Natural killer cell treated with Interleukin-12 subunit alpha and Interleukin-12 subunit beta and Interleukin-15 and Interleukin-18, amount 100 ng/mL, for 72 hours (primary cell): ENCODE measurements at places on chromosomes 1 and 21. TPM values are rescaled to one million over a fixed set of nuclear protein-coding genes. Genes with fewer than 3 reads are reported as not detected.

Gene MPL
- total RNA-seq, result not detected

- DNase-seq, result peak; percentile 70
- peaks cover 24% of the 10 kb centered on the region for H3K4me1 ChIP-seq
- H3K36me3 ChIP-seq, result no peaks in the 10 kb centered on the region
- peak overlapping the region; percentile 40 for H3K4me3 ChIP-seq
Observed at GRCh38 chr1:39666772-39667171, 5.1 kb downstream of the NT5C1A start.

GRCh38 chr1:2943686-2944260 is 77.5 kb upstream of the ACTRT2 start:
- peaks cover 3% of the 10 kb centered on the region for H3K27me3 ChIP-seq
- H3K27ac ChIP-seq, result no peak overlapping the region
- H3K4me3 ChIP-seq, result no peak overlapping the region
- no peaks in the 10 kb centered on the region for H3K4me1 ChIP-seq
- peak; percentile 42 for DNase-seq
- peaks cover 6% of the 10 kb centered on the region for H3K36me3 ChIP-seq

DNA sequence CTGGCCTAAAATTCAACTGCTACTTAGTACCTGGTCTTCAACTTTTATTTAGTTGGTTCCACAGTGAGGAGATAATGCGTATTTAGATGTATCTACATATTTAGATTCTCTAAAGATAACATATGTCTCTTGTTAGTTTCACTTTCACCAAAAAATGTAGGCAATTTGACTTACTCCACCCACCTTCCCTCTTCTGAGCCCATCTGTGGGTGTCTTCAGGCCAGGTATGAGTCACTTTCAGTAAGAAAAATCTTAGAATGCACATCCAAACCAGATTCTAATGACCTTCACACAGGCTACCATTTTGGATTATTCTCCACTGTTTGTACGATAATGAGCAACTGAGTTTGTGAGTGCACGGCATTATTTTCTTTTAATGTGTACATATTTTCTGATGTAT is 501.7 kb downstream of the NEGR1 start:
- no peaks in the 10 kb centered on the region for H3K27me3 ChIP-seq
- H3K36me3 ChIP-seq, result no peaks in the 10 kb centered on the region
- no peak overlapping the region for H3K27ac ChIP-seq
- no peaks in the 10 kb centered on the region for H3K4me1 ChIP-seq

Gene AIRE
- not detected for total RNA-seq

- H3K4me3 ChIP-seq, result no peak overlapping the region
- H3K36me3 ChIP-seq, result no peaks in the 10 kb centered on the region
- peak overlapping the region; percentile 32 for H3K27ac ChIP-seq
- H3K27me3 ChIP-seq, result no peaks in the 10 kb centered on the region
Observed at GRCh38 chr1:222420633-222421032, 127.3 kb downstream of the HHIPL2 start.

Gene NPPB
- total RNA-seq, result not detected

DNA sequence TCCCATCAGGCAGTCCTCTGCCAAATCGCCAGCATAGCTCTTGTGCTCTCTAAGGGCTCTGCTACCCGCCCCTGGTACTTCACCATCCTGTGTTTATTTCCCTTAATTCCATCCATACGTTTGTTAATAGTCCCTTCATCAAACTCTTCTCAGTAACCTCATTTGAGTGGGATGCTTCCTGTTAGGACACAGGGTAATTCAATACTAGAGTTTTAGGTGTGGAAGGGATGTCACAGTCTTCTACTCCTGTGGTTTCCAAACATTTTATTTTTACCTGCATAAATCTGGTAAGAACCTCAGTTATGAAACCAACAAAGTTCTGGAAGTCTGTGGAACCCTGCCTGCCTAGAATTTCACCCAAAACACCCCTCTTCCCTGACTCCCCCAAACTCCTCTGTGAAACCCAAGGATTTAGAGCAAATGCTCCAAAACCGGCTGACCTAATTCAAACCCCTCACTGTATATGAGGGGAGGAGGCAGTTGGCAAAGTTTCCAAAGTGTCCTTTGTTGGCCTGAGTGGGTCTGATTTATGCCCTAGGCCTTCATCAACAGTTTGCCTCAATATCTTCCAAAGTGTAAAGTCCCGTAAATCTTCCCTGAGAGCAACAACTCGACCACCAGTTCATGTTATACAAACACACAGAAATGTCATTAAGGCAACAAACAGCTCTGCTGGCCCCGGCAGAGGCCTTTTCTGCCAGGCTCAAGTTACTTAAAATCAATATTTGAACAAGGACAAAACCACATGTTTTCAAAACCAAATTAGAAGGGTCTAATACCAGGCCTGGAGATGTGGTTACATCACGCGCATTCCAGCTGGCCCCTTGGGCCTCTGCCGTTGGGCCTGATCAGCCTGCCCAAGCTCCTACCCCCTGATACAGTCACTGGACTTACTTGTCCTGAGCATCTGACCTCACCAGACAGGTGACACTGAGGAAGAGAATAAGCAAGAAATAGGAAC is 82.4 kb upstream of the FGGY start:
- H3K4me3 ChIP-seq, result no peak overlapping the region
- peaks cover 4% of the 10 kb centered on the region for H3K36me3 ChIP-seq
- H3K27ac ChIP-seq, result no peak overlapping the region
- DNase-seq, result no peak
- peaks cover 6% of the 10 kb centered on the region for H3K4me1 ChIP-seq

Gene CASQ1
- not detected for total RNA-seq

DNA sequence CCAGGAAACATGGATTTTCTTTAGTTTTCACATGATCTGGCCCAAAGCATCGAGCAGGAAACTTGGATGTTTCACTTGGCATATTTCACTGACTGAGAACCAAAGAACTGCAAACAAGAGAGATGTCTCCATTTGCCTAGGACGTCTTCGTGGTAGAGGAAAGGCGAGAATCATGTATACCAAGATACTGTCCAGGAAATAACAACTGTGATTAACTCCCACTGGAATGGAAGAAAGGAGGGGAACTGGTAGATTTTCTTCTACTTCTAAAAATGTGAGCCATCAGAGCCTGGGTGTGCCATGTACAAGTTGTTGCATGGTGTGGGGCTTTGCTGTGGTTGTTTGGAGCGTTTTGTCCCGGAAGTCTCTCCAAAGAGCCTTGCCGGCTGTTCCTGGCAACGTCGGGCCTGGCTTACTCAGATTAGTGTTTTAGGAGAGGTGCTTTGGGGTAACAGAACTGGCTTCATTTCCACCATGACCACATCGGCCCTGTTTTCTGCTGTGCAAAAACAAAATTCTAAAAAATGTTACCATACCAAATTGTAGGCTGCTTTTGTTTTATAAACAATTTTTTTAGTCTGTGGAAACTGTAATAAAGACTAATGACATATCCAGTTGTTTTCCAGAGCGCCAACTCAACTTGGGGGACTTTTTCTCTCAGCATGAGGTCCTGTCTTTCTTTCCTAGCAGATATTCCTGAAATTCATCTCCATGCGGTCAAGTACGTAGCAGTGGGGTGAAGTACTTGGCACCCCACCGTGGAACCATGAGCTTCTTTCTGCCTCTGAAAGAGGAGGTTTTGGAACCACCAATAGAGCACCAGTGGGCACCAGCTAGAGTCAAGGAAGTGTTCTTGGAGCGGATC is 118.3 kb downstream of the TM2D1 start:
- no peaks in the 10 kb centered on the region for H3K4me1 ChIP-seq
- no peaks in the 10 kb centered on the region for H3K36me3 ChIP-seq
- H3K27ac ChIP-seq, result no peak overlapping the region
- DNase-seq, result no peak

Gene CD53
- total RNA-seq, result 897 TPM

Gene SLC26A9
- total RNA-seq, result not detected

DNA sequence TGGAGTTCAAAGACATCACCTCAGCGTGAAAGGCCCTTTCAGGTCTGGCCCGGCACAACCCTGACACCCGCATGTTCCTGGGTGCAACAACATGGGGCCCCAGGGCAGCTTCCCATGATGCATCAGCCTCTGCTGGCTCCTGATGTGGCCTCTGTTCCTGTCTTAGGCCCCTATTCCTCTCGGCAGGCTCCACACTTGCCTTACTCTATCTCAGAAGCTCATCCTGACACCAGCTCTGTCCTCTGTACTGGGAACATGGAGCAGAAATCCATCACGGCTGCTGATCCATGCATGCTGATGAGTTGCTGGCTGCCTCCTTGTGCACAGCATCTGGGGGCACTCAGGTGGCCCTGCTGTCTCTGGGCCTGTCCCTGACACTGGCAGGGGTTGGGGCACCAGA is 74.6 kb downstream of the ADARB1 start:
- H3K27ac ChIP-seq, result no peak overlapping the region
- no peaks in the 10 kb centered on the region for H3K36me3 ChIP-seq
- H3K4me3 ChIP-seq, result no peak overlapping the region
- H3K27me3 ChIP-seq, result no peaks in the 10 kb centered on the region

Gene SIKE1
- 74.4 TPM for total RNA-seq

DNA sequence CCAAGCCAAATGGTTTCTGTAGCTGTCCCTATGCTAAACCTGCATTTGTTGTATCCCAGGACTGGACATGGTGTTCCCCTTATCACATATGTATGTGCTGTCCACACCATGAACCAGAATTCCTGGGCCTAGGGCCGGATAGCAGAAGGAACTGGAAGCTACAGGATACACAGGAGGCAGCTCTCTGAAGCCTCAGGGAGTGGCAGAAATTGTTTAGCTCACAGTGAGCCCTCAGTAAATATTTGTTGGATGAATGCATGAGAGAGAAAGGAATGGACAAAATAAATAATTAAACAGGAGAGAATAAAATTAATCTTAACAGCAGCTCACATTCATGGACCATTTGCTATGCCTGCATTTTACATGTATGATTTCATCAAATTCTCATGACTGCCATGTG is 2.1 kb downstream of the NIPAL3 start:
- H3K4me1 ChIP-seq, result peaks cover 30% of the 10 kb centered on the region
- no peaks in the 10 kb centered on the region for H3K36me3 ChIP-seq
- H3K27ac ChIP-seq, result peak overlapping the region; percentile 12
- no peaks in the 10 kb centered on the region for H3K27me3 ChIP-seq
- H3K4me3 ChIP-seq, result no peak overlapping the region
- DNase-seq, result no peak

GRCh38 chr1:226569879-226570547 is 21.4 kb downstream of the STUM start:
- H3K4me3 ChIP-seq, result no peak overlapping the region
- H3K27ac ChIP-seq, result no peak overlapping the region
- no peaks in the 10 kb centered on the region for H3K36me3 ChIP-seq
- no peak for DNase-seq
- peaks cover 18% of the 10 kb centered on the region for H3K27me3 ChIP-seq

- H3K4me1 ChIP-seq, result no peaks in the 10 kb centered on the region
- no peak overlapping the region for H3K4me3 ChIP-seq
- H3K36me3 ChIP-seq, result no peaks in the 10 kb centered on the region
- H3K27me3 ChIP-seq, result peaks cover 20% of the 10 kb centered on the region
- H3K27ac ChIP-seq, result no peak overlapping the region
Observed at GRCh38 chr1:47703156-47703825, 265.4 kb downstream of the FOXD2 start.

DNA sequence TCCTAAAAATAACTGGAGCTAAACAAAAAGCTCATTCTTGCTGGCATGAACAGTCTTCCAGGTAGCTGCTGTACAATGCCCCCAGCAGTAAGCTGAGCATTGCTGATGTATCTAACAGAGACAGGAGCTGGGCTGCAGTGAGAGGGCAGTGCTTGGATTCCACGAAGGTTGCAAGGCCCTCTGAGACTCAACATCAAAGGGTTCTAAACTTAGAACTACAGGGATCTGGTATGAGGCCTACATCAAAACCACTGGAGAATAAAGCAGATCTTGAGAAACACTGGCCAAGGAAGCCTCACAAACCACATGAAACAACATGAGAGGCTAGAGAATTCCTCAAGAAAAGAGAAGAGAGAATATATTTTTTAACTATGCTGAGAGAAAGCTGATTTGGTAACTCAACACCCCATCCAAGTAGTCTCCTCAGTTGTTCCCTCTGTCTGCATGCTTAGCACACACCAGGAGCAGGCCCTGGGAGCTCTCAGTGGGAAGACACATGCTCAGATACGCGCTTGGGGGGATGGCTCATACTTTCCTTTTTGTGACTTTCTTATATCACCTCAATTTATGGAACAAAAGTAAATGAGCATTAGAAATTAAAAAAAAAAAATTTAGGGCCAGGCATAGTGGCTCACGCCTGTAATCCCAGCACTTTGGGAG is 27.7 kb downstream of the DSTYK start:
- peaks cover 14% of the 10 kb centered on the region for H3K36me3 ChIP-seq
- peaks cover 60% of the 10 kb centered on the region for H3K4me1 ChIP-seq
- H3K27me3 ChIP-seq, result no peaks in the 10 kb centered on the region
- DNase-seq, result no peak
- peak overlapping the region; percentile 80 for H3K4me3 ChIP-seq

DNA sequence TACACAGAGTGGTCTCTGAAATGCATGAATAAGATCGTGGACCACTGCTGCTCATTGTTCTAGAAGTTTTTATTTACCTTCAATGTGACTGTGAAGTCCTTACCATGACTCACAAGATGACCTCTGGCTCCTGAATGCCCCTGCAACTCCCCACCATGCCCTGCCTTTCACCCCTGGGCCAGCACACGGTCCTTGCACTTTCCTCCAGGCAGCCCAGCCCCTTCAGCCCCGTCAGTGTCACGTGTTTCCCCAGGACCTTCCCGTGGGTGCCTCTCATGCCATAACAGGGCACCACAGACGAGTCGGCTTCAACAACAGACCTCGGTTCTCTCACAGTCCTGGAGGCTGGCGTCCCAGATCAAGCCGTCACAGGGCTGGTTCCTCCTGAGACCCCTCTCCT is 62.1 kb downstream of the B3GALT5 start:
- DNase-seq, result no peak
- no peaks in the 10 kb centered on the region for H3K4me1 ChIP-seq
- H3K4me3 ChIP-seq, result no peak overlapping the region
- peaks cover 3% of the 10 kb centered on the region for H3K27me3 ChIP-seq
- no peak overlapping the region for H3K27ac ChIP-seq
- H3K36me3 ChIP-seq, result no peaks in the 10 kb centered on the region

DNA sequence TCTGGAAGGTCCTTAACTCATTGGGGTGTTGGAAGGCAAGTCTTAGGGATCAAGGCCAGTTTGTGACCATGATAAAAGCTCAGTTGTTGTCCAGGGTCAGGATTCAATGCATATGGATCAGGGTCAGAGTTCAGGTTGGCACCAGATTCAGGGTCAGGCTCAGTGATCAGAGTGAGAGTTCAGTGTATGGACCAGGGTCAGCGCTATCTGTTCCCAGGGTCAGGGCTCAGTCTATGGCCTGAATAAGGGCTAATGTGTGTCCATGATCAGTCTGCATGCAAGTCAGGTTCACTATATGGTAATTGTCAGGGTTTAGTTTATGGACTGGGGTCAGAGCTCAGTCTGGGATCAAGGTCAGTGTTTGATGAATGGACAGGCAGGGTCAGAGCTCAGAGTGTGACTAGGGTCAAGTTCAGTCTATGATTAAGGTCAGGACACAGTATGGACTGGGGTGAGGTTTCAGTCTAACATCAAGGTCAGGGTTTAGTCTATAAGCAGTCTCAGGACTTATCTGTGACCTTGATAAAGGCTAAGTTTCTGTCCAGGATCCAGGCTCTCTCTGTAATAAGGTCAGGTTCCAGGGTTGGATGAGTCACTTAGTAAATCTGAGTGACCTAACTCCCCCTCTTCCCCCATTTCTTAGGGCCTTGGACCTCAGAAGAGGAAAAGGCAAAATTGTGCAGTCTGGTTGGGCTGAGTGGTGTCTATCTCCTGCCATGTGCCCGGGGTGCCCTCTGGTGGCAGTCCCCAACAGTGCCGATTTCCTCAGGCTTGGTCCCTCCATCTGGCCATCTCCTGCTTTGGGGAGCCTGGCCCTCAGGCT is 23.8 kb downstream of the KNCN start:
- H3K4me1 ChIP-seq, result peaks cover 30% of the 10 kb centered on the region
- H3K27me3 ChIP-seq, result peaks cover 17% of the 10 kb centered on the region
- no peaks in the 10 kb centered on the region for H3K36me3 ChIP-seq
- H3K27ac ChIP-seq, result no peak overlapping the region
- DNase-seq, result peak; percentile 80

Gene KCND3
- total RNA-seq, result not detected
